ENCODE measurements at places on chromosomes 2 and 18. TPM values are rescaled to one million over a fixed set of nuclear protein-coding genes. Genes with fewer than 3 reads are reported as not detected.

The CAPN14 gene
- 0.20 TPM for total RNA-seq

GRCh38 chr2:139790807-139791752 lies 1010.9 kb upstream of the NXPH2 start:
- H3K4me1 ChIP-seq: no peaks in the 10 kb centered on the region
- no peaks in the 10 kb centered on the region for H3K27me3 ChIP-seq
- no peaks in the 10 kb centered on the region for H3K36me3 ChIP-seq
- no peak for DNase-seq
- no peak overlapping the region for H3K27ac ChIP-seq
- H3K4me3 ChIP-seq: no peak overlapping the region

GRCh38 chr2:177639262-177639914 lies 246.8 kb downstream of the AGPS start:
- H3K4me1 ChIP-seq: no peaks in the 10 kb centered on the region
- no peak overlapping the region for H3K27ac ChIP-seq
- no peaks in the 10 kb centered on the region for H3K36me3 ChIP-seq
- H3K4me3 ChIP-seq: no peak overlapping the region

- no peaks in the 10 kb centered on the region for H3K27me3 ChIP-seq
- H3K27ac ChIP-seq: peak overlapping the region; percentile 90
- peak; percentile 35 for DNase-seq
- no peaks in the 10 kb centered on the region for H3K36me3 ChIP-seq
Measured at GRCh38 chr2:28601616-28602015, 105.8 kb downstream of the PLB1 start.

DNA sequence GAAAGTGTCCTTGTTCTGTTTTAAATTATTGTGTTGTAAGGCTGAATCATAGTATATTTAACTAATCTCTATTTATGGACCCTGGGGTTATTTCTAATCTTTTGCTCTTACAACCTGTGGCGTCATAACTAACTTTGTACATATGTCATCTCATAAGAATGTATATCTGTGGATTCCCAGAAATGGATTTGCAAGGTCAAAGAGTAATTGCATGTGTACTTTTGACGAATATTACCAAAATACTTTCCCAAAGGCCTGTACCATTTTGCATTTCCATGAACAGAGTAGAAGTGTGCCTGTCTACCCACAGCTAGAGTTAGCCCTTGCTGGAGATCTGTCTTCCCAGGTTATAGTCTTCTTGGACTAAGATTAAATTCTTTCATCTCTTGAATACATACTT lies 42.8 kb downstream of the SEMA4F start:
- no peak overlapping the region for H3K4me3 ChIP-seq
- no peaks in the 10 kb centered on the region for H3K27me3 ChIP-seq
- H3K4me1 ChIP-seq: peaks cover 11% of the 10 kb centered on the region

DNA sequence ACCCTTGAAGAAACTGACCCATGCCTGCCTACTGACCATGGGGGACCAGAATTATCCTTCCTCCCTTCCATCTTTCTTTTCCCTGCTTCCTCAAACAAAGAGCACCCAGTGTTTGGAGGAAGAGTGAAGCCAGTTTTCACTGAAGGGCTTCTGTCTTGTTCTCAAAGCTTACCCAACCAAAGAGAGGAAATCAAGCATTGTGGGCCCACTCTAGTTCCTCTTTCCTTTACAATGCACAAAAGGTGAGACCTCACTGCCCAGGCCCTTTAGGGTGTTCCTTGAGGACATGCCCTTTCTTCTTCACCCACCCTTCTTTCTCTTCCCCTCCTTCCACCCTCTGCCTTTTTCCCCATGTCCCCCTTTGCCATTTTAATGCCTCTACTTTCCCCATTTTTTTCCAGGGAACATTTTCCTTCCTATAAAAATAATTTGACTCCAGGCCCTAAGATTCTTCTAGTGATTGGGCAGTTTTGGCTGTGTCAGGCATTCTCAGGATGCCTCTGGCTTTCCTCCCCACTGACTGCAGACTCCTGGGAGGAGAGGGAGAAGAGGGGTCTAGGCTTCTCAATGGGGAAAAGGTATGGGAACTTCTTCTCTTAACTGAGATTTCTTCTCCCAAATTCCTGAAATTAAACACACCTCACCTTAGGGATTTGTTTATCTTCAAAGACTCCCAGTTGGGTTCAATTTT lies 126.6 kb upstream of the RMDN2 start:
- H3K4me1 ChIP-seq: peaks cover 23% of the 10 kb centered on the region
- H3K27me3 ChIP-seq: no peaks in the 10 kb centered on the region
- H3K27ac ChIP-seq: no peak overlapping the region
- H3K36me3 ChIP-seq: no peaks in the 10 kb centered on the region
- DNase-seq: no peak
- H3K4me3 ChIP-seq: no peak overlapping the region

All from heart left ventricle (tissue), 16 donors.